ENCODE measurements at places on chromosomes 1 and 21.

- no peak for DNase-seq
Observed at GRCh38 chr1:109771712-109772657, 8.3 kb upstream of the EPS8L3 start.

- no peak for DNase-seq
Observed at GRCh38 chr21:42991992-42992740, 17.8 kb downstream of the PKNOX1 start.

DNA sequence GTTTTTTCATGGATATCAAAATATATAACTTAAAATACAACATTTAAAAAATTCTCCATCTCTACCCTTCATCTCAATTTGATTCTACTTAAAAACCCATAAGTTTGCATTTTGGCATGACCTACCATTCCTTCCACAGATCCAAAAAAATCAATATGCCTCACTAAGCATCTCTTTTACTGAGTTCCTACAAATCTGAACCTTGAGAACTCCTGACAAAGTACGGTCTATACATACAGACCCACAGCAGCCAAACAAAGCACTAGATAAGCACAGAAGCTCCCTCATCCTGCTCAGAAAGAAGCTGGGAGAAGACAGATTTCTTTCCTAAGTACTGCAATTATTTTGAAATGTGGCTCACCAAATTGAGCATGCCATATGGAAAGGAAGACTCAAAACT is 167.5 kb downstream of the KCNT2 start:
- DNase-seq: no peak

DNA sequence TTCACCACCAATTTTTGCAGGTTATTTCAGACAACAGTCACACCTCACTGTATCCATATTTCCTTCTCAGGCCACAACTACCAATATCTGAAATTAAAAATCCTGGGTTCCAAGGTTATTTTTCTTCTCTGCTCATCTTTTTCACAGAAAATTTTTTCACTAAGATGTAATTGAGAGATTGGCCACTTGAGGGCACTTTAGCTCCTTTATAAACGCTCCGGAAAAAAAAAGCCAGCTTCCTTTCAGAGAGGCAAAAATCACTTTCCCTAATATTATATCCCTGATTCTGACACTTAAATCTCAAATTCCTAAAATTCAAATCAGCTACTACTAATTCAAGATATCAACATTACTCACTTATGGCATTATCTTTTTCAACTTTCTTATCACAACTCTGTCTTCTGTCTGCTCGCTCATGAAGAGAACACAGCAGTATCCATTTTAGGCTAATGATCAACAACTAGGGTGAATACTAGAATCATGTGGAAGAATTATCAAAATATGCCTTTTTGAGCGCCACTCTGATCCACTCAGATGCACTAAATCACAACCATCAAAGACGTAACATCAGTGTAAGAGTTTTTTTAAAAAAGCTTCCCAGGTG is 101.4 kb upstream of the RGS1 start:
- no peak for DNase-seq

GRCh38 chr1:101257500-101258325 is 20.9 kb downstream of the S1PR1 start:
- DNase-seq: no peak

GRCh38 chr1:93681101-93681988 is at the start of gene BCAR3:
Gene BCAR3 (minus strand): TSS chr1:93681837. CDS start chr1:93674930, 6,907 bp downstream.
- DNase-seq: no peak

Measured in activated T-helper 1 cell treated with anti-CD3 and anti-CD28 coated beads, Interleukin-2, amount 50 U/mL, for 16 hours (primary cell).